ENCODE measurements at places on chromosomes 7 and 10. TPM values are rescaled to one million over a fixed set of nuclear protein-coding genes. Genes with fewer than 3 reads are reported as not detected.

Gene PNLIP
- not detected for total RNA-seq

Gene VPS37D
- total RNA-seq: 12.2 TPM

DNA sequence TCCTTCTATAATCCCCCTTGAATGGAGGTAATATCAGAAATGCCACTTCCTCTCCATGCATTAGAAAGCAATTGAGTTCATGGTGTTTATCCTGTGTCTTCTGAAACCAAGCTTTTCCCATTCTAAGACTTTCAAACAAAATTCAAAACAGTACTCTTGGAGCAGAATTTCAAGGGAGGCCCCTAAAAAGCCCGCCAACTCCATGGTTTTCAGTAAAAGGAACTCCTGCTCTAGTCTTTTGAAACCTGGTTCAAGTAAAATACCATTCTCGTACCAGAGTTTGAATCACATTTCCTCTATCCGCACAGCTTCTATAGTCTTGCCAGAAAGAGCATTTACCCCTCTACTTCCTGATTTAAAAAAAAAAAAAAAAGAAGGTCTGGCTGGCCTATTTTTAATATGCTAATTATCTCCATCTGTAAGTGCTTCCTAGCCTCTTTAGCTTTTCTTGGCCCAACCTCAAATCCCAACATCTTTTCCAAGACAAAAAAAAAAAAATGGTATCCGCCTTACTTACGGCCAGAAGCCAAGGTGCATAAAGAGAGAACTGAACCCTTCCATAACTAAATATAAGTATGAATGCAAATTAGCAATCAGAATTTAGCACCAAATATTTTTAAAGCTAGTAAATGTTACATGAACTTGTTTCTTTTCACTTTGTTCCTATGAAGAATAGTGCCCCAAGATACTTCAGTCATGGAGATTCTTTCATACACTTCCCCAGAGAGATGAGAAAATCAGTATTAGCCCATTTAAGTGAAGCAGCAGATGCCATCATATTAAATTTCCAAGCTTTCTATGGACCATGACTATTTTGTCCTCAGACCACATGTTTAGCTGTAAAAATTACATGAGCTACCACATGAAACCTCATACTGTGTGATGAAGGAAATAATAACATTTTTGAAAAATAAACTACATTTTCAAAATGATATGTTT, 199.9 kb upstream of the FAM3C start:
- DNase-seq: no peak

GRCh38 chr7:96723622-96724021, 14.0 kb upstream of the SEM1 start:
- no peak for DNase-seq

- DNase-seq: no peak
Measured at GRCh38 chr10:98096316-98096715, 38.1 kb upstream of the R3HCC1L start.

- no peak for DNase-seq
Measured at GRCh38 chr10:113954409-113954808, 89.3 kb upstream of the ADRB1 start.

- no peak for DNase-seq
Measured at GRCh38 chr7:13826752-13827151, 162.7 kb downstream of the ETV1 start.

DNA sequence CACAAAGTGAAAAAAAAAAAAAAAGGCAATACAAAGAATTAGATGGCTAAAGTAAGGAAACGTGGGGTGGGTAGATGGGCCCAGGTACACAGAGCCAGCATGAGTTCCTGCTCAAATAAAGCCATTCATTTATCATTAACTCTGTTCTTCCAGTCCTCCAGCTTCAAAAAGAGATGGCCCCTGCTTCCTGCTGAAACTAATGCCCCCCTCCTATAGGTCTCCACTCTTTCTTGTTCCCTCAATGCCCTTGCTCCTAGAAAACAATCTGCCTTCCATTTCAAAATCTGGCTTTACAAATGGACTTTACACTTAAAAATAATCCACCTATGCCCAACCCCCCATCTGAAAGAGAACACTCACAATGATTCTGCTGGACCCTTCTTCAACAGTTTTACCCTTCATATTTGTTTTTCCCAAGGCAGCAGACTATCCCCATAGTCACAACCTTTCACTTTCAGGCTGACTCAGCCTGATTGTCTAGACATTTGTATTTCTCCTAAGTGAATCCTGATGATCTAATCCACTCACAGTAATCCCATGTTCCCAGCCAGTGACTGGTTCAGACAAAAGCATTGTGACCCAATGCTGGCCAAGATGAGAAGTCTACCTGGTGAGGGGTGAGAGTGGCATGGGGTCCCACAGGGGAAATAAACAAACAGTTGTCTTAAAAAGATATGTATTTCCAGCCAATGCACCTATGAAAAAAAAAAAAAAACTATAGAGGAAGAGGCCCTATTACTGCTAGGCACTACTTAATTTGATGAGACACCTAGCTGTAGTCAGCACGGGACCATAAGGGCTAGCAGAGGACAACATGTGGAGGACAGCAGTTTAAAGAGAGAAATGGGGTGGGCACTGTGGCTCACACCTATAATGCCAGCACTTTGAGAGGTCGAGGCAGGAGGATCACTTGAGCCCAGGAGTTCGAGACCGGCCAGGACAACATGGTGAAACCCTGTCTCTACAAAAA, 74.6 kb upstream of the GRID1 start:
- peak; percentile 89 for DNase-seq

Measured in kidney epithelial cell (primary cell).